ENCODE measurements at places on chromosomes 2 and 18. TPM values are rescaled to one million over a fixed set of nuclear protein-coding genes. Genes with fewer than 3 reads are reported as not detected.

Gene SLC4A5
- total RNA-seq, result 0.41 TPM

Gene CDH19
- not detected for total RNA-seq

Gene RBKS
- 1.6 TPM for total RNA-seq

Gene OXER1
- total RNA-seq, result 0.43 TPM

Gene NIFK
- 75.0 TPM for total RNA-seq

Gene SATB2
- total RNA-seq, result 11.6 TPM

Gene FAHD2A
- 23.4 TPM for total RNA-seq

Gene CFAP221
- 0.29 TPM for total RNA-seq

Gene UGT1A4
- total RNA-seq, result not detected

Gene OR6B2
- total RNA-seq, result not detected

Gene NAT8
- total RNA-seq, result not detected

Gene LRRC30
- not detected for total RNA-seq

Gene CAPN14
- total RNA-seq, result 0.14 TPM
